ENCODE measurements at places on chromosomes 6 and 20.

- DNase-seq, result no peak
These were observed 3.1 kb upstream of the STX16 start for GRCh38 chr20:58647796-58648501.

DNA sequence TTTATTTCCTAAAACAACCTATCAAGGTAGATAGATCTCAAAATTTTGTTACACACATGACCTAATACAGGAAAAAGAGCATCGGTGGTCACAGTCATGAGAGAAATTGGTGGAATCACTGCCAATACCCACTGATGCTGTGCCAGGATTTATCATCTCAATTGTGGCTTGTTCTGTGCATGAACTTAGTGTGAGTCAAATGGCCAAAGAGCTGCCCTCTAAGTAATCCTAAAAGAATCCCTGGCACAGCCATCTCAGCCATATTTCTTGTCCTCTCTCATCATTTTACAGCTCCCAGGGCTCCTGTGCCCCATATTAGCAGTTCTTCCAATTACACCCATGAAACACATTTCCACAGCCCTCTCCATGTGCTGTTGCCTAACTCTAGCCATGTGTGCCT, 6.1 kb downstream of the GSTA5 start:
- DNase-seq, result no peak

GRCh38 chr6:34099878-34100277, 46.0 kb downstream of the GRM4 start:
- DNase-seq, result no peak

DNA sequence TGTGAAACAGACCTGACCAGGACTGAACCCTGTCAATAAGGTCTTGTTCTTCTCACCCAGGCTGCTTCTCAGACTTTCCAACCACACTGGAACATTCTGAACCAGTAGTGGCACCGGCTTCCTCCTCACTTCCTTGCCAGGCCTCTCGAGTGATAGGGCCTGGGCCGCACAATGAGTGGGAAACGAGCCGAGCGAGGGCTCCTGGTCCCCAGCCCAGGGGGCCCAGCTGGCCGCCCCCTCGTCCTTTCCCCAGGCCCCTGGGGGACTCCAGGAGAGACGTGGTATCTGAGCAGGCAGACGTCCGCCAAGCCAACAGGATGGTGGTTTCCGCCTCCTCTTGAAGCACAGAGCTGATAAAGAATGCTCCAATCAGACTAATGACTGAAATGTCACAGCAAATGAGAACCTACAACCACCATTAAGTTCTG, 117.9 kb downstream of the GMDS start:
- DNase-seq, result no peak

GRCh38 chr6:144753023-144753705, 468.0 kb downstream of the UTRN start:
- DNase-seq, result no peak

- DNase-seq, result no peak
These were observed 99.2 kb downstream of the IRAK1BP1 start for GRCh38 chr6:78966542-78966941.

Measured in activated T-helper 1 cell treated with anti-CD3 and anti-CD28 coated beads, Interleukin-2, amount 50 U/mL, for 16 hours (primary cell).